ENCODE measurements at places on chromosomes 2 and 18.

DNA sequence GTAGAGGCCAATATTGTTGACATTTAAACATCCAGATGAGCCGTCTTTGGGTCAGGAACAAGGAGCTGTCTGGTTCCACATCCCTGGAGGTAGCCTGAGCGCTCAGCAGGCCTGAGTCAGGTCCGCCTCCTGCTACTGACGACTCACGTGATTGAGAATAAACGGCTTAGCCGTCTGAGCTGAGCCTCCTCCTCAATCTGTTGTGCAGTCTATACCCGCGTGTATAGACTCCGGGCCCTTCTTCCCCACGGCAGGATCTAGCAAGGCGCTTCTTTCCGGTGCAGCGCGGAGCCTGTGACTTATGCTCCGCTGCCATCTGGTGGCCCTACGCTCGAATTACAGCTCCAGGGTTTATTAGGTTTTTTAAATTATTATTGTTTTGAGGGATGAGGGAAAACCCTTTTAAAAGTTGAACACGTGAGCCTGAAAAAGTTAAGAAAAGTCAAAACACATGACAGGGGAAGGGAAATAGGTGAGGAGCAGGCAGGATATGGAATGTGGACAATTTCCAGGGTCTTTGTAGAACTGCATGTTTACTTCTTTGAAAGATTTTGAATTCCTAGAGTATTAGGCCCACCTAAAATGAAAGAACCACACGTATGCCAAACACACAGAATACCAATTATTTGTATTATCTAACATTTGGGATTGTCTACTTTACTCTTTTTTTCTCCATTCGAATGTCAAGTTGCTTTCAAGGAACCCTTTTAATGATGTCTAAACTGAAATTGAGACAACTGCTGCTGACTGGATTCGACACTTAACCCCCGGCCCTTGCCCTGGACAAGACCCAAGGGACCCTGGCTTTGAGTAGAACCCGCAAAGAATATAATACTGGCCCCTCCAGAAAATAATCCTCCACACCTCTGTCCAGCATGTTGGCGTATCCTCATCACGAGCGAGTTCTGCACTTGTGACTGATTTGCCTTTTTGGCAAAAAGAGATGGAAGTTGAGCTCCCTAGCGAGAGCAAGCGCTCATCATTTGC is 112.4 kb upstream of the ZNF236 start:
- peak; percentile 63 for DNase-seq

DNA sequence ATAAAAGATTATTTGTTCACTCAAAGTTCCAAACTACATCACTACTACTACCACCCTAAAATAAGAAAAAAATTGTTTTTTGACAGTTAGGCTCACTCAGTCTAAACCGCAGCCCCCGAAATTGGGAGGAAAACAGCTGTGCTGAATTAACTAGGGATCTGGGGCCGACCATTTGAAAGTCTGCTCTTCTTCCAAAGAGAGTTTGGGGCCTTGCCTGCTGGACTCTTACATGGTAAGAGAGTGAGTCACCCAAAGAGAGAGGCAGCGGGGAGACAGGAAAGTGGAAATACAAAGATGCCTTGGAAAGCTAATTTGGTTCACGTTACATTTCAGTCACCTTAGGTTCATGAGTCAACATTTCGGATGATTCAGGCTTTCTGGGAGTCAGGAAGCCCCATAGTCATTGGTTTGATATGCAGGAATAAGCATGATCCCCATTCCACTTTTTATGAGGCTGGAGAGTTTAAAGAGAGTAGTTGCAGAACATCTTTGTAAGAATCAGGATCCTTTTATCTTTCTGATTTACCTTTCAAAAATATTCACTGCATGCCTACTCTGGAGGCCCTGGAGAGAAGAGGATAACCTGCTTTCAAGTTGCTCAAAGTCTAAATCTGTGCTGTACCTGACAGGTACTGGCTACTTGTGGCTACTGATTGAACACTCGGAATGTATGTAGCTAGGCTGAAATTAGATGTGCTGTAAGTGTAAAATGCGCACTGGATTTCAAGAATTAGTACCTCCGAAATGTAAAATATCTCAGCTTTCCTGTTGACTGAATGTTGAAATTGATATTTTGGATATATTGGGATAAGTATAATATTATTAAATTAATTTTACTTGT is 995 bp upstream of the RTN4 start:
- no peak for DNase-seq

DNA sequence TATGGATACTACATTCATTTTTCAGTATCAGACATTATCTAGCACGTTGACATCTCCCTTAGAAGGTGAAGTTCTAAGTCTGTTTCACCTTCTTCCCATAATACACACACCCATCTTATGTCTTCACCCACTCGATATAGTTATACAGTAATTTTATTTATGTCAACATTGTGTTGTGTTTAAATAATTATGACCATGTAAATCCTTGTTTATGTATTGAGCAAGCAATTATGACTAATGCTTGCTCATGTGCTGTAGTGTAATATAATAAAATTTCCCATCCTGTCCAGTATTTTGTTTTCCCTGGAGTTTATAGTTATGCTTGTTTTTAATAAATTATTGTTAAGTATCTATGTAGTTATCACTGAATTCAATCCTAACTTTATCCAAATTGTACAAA is 163.2 kb downstream of the MTX2 start:
- no peak for DNase-seq

DNA sequence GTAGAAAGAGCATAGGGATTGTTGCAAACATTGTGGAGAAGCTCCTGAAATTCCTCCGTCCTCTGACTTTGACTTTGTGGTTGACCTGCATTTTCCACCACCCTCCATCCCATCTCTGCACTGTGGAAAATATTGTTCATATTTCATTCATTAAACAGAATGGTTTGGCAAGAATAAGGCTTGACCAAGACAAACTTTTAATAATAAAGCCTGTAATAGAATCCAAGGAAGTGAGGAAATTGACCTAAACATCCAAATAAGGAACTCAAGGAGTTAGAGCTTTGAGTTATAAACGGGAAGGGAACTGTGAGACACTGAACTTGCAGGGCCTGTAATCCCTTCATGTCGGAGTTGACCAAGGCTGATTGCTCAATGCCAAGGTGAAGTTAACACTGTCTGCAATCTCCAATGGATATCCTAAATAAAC is 115.2 kb downstream of the GFPT1 start:
- DNase-seq, result no peak

DNA sequence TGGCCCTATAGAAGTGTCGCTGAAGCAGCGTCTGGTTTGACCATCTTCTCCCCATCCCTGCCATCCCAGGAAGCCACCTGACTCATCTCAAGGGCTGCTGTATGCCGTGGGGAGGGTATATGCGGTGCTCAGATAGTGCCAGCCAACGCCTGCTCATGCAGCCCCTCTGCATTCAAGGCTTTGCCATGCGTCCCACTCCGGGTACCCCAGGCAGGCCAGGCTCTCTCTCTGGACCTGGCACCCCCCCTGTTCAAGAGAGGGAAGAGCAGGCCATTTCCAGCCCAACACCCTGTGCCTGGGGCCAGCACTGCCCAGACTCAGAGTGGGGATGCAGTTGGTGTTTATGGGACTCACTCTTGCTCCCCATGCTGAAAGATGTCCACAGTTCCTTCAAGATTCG is 130.0 kb downstream of the GLI2 start:
- DNase-seq, result no peak

GRCh38 chr2:217738061-217738460 is 264.7 kb downstream of the TNS1 start:
- no peak for DNase-seq

DNA sequence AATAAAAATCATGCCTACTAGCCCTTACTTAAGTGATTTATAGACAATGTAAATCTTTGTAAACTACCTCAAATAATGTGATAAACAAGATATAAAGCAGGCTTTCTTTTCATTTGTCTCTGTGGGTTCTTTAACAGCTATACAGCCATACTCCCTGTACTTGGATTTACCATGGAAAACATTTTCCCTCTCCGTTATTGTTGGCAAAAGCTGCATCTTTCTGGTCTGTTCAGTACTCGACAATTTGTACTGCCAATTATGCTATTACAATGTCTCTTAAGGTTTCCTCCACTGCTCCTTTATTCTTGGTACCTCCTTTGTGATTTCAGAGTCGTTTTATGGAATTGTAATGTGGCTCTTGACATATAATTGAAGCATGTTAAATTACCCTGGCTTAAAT is 426.3 kb upstream of the PKDCC start:
- peak; percentile 26 for DNase-seq

- DNase-seq, result peak; percentile 83
These were observed 929.2 kb upstream of the SOX11 start for GRCh38 chr2:4762951-4763376.

DNA sequence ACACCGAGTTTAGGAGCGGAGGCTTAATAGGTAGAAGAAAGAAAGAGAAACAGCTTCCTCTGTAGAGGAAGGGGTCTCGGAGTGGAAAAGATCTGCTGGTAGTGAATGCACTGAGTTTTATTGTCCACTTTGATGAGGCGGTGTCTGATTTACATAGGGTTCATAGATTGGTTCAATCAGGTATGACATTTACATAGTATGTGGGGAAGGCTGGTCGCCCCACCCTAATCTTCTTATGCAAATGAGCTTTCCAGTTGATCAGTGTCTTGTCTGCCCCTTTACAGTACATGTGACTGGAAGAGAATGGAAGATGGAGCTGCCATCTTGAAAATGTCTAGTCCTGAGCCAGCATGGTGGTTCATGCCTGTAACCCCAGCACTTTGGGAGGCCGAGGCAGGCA is 19.9 kb upstream of the CNOT11 start:
- DNase-seq, result no peak

DNA sequence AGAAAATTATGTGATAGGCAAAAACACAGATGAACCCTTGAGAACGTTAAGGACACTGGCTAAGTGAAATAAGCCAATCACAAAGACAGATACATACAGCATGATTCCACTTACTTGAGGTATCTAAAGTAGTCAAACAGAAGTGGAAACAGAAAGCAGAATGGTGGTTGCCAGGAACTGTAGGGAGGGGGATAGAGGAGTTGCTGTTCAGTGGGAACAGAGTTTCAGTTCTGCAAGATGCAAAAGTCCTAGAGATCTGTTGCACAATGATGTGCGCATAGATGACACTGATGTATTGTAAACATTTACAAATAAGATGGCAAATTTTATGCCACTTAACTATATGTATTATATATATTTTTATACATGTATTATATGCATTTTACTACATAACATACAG is 59.7 kb downstream of the POLE4 start:
- DNase-seq, result no peak

DNA sequence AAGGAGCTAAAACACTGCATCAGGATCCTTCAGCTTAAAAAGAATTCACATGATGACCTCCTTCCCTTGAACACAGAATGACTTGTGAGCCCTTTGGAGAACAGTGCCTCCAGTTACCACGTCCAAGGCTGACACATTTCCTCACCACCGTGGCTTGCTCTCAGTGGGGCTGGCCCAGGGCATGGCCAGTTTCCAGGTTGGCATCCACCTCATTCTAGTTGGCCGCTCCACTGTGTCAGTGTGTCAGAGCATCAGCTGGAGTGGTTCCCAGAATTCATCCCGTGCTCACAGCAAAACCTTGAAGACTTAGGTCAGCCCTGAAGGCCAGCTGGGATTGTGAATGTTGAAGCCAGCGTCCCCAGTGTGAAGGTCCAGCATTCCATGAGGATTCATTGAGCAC is 158.5 kb downstream of the INSIG2 start:
- no peak for DNase-seq

- DNase-seq, result no peak
These were observed 107.3 kb downstream of the DYSF start for GRCh38 chr2:71560638-71561011.

GRCh38 chr2:60066096-60066839 is 487.2 kb downstream of the BCL11A start:
- no peak for DNase-seq

DNA sequence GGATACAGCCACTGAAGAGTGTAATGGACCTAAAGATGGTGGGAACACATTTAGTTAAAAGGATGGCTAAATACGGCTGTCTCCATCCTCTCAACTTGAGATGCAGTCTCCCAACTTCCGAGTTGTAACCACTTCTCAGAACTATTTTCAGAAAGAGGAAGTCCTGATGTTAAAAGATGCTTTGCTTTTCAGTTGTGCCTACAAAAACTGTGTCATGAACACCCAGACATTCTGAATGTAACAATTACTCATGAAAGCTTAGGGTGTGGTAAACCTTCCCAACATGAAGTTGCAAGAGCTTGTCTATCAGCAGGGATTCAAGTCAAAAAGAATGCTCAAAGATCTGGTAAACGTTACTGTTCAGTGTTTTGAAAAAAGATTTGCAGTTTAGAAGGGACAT is 147.9 kb downstream of the DOCK10 start:
- DNase-seq, result no peak

DNA sequence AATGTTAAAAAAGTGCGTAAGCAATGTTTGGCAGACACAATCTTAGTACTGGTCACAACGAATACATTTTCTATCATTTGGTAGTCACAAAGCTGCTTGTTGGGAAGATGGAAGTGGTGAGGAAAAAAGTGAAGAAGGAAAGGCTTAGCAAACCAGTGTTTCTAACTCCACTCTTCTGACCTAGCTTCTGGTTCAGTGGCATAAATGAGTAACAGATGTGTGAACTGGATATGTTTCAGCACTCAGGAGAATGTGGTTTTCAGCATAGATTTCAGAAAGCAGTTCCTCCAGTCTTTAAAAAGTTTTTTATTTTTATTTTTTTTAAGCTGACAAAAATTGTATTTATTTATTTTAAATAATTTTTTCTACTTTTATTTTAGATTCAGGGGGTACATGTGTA is 357.1 kb downstream of the CPS1 start:
- no peak for DNase-seq

DNA sequence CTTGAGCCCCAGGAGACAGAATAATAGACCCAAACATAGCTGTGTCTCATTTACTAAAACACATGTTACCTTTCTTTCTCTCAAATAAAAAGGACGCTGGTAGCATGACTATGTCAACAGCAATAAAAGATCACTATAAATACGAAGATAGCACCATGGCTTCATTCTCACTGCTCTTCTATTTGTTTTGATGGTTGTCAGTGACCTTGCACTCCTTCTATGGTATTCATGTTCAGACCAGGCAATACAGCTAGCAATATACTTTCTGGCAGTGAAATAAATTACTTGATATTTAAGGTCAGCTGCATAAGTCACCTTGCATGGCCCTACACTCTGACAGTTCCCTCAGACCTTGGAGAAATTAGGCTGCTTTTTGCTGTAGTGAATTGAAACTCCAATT is 263.2 kb upstream of the CDH7 start:
- DNase-seq, result no peak

- no peak for DNase-seq
These were observed 9.7 kb downstream of the SERPINB7 start for GRCh38 chr18:63784787-63785452.

GRCh38 chr2:213306316-213306942 is 22.2 kb downstream of the SPAG16 start:
- no peak for DNase-seq
